ENCODE measurements at places on chromosomes 3 and 15. TPM values are rescaled to one million over a fixed set of nuclear protein-coding genes. Genes with fewer than 3 reads are reported as not detected.
A peak's percentile ranks its signal among the peaks of the same experiment; 100 is the strongest.

LYZL4 gene
- total RNA-seq: not detected

GNAT1 gene
- not detected for total RNA-seq

CEMIP gene
- total RNA-seq: 0.33 TPM

GOLGA8T gene
- total RNA-seq: 0.47 TPM

ABI3BP gene
- not detected for total RNA-seq

LNP1 gene
- total RNA-seq: 6.9 TPM

LOXL1 gene
- 17.3 TPM for total RNA-seq

CKMT1A gene
- total RNA-seq: 4.9 TPM

TEX9 gene
- 21.3 TPM for total RNA-seq

GRCh38 chr3:56980798-56981390, 79.6 kb upstream of the SPATA12 start:
- H3K36me3 ChIP-seq: no peaks in the 10 kb centered on the region
- H3K4me1 ChIP-seq: peaks cover 6% of the 10 kb centered on the region
- no peak for DNase-seq
- H3K4me3 ChIP-seq: no peak overlapping the region

GRCh38 chr15:98067339-98067738, 106.8 kb downstream of the ARRDC4 start:
- H3K36me3 ChIP-seq: peaks cover 3% of the 10 kb centered on the region
- DNase-seq: no peak
- peaks cover 16% of the 10 kb centered on the region for H3K4me1 ChIP-seq
- no peak overlapping the region for H3K27ac ChIP-seq
- H3K27me3 ChIP-seq: no peaks in the 10 kb centered on the region

- H3K27me3 ChIP-seq: peaks cover 31% of the 10 kb centered on the region
- H3K27ac ChIP-seq: peak overlapping the region; percentile 29
- H3K36me3 ChIP-seq: no peaks in the 10 kb centered on the region
- H3K4me1 ChIP-seq: peaks cover 38% of the 10 kb centered on the region
Measured at GRCh38 chr3:13653631-13654279, 104.8 kb downstream of the FBLN2 start.

DNA sequence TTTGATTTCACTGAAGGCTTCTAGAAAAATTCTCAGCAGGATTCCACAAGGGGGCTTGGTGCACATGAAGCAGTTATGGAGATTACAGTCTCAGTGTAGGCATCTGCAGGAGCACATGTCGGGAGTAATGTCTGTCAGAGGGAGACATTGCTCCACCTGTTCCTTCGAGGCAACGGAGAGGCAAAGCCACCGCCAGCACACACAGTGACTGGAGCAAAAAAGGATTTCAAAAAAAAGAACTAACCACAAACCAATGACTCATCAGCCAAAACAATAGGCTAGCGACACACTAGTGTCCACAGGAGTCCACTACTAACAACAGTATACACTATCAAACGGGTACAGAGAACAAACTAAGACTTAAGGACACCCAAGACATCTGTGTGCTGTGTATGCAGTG, 68.9 kb downstream of the NPTN start:
- H3K36me3 ChIP-seq: no peaks in the 10 kb centered on the region
- no peaks in the 10 kb centered on the region for H3K27me3 ChIP-seq
- no peak overlapping the region for H3K27ac ChIP-seq
- peaks cover 6% of the 10 kb centered on the region for H3K4me1 ChIP-seq
- DNase-seq: no peak

- no peak for DNase-seq
- peak overlapping the region; percentile 97 for H3K4me3 ChIP-seq
- peaks cover 82% of the 10 kb centered on the region for H3K4me1 ChIP-seq
- H3K36me3 ChIP-seq: no peaks in the 10 kb centered on the region
- peak overlapping the region; percentile 1 for H3K27ac ChIP-seq
- H3K27me3 ChIP-seq: peaks cover 99% of the 10 kb centered on the region
Measured at GRCh38 chr15:60000113-60000823, 3.8 kb upstream of the FOXB1 start.

DNA sequence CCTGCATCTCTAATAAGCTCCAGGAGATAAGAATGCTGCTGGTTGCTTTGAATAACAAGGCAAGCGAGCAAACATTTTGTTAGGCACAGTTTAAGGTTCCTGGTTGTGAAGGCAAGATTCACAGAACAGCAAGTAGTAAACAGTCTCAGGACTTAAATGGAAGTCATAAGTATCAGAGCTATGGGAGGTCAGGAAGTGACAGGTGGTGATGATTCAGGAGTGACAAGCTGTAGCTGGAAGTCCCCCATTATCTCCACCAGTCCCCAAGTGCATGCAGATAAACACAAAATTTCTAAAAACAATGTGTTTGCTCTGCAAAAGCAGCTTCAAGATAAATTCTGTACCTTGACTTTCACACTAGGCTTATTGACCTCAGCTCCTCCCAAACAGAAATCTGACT, 3.3 kb downstream of the FETUB start:
- peaks cover 8% of the 10 kb centered on the region for H3K4me1 ChIP-seq
- H3K27me3 ChIP-seq: peaks cover 8% of the 10 kb centered on the region
- no peak overlapping the region for H3K4me3 ChIP-seq
- no peak for DNase-seq
- no peaks in the 10 kb centered on the region for H3K36me3 ChIP-seq
- no peak overlapping the region for H3K27ac ChIP-seq

DNA sequence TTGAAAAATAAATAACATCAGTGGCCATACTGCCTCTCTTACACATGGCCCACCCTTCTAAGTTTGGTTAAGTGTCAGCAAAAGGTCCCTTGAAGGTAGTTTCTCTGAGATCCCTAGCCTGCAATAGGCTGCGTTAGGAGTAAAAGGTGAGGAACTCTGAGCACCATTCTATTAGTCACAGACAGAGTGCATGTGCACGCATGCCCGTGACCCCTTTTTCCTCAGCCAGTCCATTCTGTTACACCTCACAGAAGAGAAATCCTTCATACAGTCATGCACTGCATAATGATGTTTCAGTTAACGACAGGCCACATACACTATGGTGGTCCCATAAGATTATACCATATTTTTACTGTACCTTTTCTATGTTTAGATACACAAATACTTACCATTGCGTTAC, 12.5 kb downstream of the RCCD1 start:
- no peak for DNase-seq
- H3K36me3 ChIP-seq: peaks cover 23% of the 10 kb centered on the region
- H3K4me3 ChIP-seq: no peak overlapping the region
- H3K27ac ChIP-seq: no peak overlapping the region

GRCh38 chr15:67917636-67918035, 77.8 kb upstream of the RNU6-1 start:
- peaks cover 48% of the 10 kb centered on the region for H3K4me1 ChIP-seq
- no peaks in the 10 kb centered on the region for H3K36me3 ChIP-seq
- H3K27me3 ChIP-seq: no peaks in the 10 kb centered on the region
- H3K4me3 ChIP-seq: no peak overlapping the region

DNA sequence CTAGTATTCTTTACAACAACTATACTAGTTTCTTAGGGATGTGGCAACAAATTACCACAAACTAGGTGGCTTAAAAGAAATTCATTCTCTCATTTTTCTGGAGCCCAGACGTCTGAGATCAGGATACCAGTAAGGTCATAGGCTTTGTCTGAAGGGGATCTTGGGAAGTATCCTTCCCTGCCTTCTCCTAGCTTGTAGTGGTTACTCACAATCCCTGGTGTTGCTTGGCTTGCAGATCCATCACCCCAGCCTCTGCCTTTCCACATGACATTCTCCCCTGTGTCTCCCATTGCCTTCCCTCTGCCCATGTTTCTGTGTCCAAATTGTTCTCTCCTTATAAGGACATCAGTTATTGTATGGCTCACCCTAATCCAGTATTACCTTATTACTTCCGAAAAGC, 24.3 kb upstream of the CLDN1 start:
- no peaks in the 10 kb centered on the region for H3K27me3 ChIP-seq
- no peak overlapping the region for H3K27ac ChIP-seq
- no peaks in the 10 kb centered on the region for H3K36me3 ChIP-seq
- no peaks in the 10 kb centered on the region for H3K4me1 ChIP-seq
- no peak for DNase-seq

GRCh38 chr3:133949438-133949837, 53.8 kb upstream of the RAB6B start:
- no peak overlapping the region for H3K4me3 ChIP-seq
- H3K36me3 ChIP-seq: no peaks in the 10 kb centered on the region
- H3K27ac ChIP-seq: no peak overlapping the region
- H3K4me1 ChIP-seq: no peaks in the 10 kb centered on the region

GRCh38 chr15:65077981-65078352, 1.4 kb downstream of the KBTBD13 start:
- peaks cover 35% of the 10 kb centered on the region for H3K4me1 ChIP-seq
- H3K4me3 ChIP-seq: no peak overlapping the region
- peak; percentile 34 for DNase-seq
- H3K27ac ChIP-seq: no peak overlapping the region
- no peaks in the 10 kb centered on the region for H3K36me3 ChIP-seq

GRCh38 chr15:90264671-90265070, 801 bp upstream of the NGRN start:
- DNase-seq: no peak
- peaks cover 8% of the 10 kb centered on the region for H3K27me3 ChIP-seq
- H3K36me3 ChIP-seq: peaks cover 4% of the 10 kb centered on the region
- peak overlapping the region; percentile 93 for H3K4me3 ChIP-seq
- peak overlapping the region; percentile 97 for H3K27ac ChIP-seq

GRCh38 chr3:13072600-13073325, 466 bp downstream of the IQSEC1 start:
- peak overlapping the region; percentile 26 for H3K4me3 ChIP-seq
- H3K36me3 ChIP-seq: no peaks in the 10 kb centered on the region
- H3K27me3 ChIP-seq: peaks cover 50% of the 10 kb centered on the region
- H3K4me1 ChIP-seq: peaks cover 11% of the 10 kb centered on the region

DNA sequence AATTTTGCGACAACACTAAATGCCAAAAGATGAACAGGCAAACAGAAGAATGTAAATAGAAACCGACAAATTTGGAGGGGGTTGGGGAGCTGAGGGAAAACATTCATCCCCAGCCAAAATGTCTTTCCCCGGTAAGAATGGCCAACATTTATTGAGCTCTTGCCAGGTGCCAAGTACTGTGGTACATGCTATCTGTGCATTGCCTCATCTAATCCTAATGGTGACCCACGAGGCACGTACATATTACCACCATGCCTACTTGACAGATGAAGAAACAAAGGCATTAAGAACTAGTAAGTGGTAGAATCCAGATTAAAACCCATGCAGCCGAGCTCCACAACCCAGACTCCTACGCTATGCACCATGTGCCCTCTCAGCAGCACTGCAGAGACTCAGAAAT, 205.7 kb downstream of the STT3B start:
- DNase-seq: no peak
- H3K4me3 ChIP-seq: no peak overlapping the region
- peaks cover 3% of the 10 kb centered on the region for H3K4me1 ChIP-seq
- H3K27me3 ChIP-seq: no peaks in the 10 kb centered on the region

DNA sequence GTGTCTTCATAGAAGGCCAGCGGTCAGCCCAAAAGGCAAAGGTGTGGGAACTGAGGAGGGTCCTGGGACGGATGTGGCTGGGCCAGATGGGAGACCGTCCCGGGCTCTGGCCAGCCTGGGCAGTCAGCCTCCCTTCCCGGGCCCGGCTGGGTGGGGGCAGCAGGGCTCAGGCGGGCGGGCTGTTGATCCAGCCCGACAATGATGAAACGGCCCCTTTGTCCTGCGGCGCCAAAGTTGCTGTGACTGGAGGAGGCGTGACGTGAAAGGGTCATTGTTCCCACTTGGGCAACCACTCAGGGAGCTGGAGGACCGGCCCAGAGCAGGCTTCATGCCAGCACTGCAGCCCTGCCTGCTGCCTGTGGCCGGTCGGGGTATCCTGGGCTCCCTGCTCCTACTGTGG, 16.5 kb downstream of the DUSP7 start:
- no peaks in the 10 kb centered on the region for H3K36me3 ChIP-seq
- peak overlapping the region; percentile 27 for H3K4me3 ChIP-seq
- H3K4me1 ChIP-seq: peaks cover 20% of the 10 kb centered on the region
- peak overlapping the region; percentile 98 for H3K27ac ChIP-seq
- peak; percentile 72 for DNase-seq

- peaks cover 18% of the 10 kb centered on the region for H3K36me3 ChIP-seq
- no peaks in the 10 kb centered on the region for H3K27me3 ChIP-seq
- H3K27ac ChIP-seq: peak overlapping the region; percentile 7
Measured at GRCh38 chr3:158743664-158744566, 11.7 kb upstream of the RARRES1 start.

DNA sequence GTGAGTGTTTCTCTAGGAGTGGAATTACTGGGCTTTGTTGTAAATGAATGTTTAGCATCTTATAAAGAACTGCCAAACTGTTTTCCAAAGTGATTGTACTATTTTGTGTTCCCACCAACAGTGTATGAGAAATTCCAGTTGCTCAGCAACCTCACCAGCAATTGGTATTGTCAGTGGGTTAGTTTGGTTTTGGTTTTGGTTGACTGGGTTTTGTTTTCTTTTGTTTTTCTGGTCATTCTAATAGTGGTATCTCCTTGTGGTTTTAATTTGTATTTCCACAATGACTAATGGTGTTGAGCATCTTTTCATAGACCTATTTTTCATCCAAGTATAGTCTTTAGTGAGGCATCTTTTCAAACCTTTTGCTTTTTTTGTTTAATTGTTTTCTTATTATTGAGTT, 27.1 kb downstream of the FILIP1L start:
- no peaks in the 10 kb centered on the region for H3K27me3 ChIP-seq
- H3K27ac ChIP-seq: peak overlapping the region; percentile 79
- DNase-seq: no peak

- peaks cover 2% of the 10 kb centered on the region for H3K36me3 ChIP-seq
- no peak for DNase-seq
- peaks cover 15% of the 10 kb centered on the region for H3K4me1 ChIP-seq
- H3K27me3 ChIP-seq: no peaks in the 10 kb centered on the region
Measured at GRCh38 chr3:159904911-159905310, 83.7 kb upstream of the IL12A start.

DNA sequence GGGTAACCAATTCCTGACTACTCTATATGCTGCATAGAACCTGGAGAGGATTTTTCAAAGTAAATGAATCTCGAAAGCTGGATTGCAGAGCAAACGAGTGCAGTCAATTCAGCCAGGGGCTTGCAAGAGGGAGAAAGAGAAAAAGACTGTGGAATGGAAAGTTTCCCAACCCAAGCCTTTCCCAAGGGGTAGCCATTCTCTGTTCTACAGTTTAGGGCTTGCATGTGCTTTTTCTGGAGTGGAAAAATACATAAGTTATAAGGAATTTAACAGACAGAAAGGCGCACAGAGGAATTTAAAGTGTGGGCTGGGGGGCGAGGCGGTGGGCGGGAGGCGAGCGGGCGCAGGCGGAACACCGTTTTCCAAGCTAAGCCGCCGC, 511 bp upstream of the RARB start:
- H3K36me3 ChIP-seq: no peaks in the 10 kb centered on the region
- H3K4me1 ChIP-seq: peaks cover 48% of the 10 kb centered on the region
- peak overlapping the region; percentile 89 for H3K4me3 ChIP-seq
- DNase-seq: no peak

- H3K4me1 ChIP-seq: peaks cover 17% of the 10 kb centered on the region
- H3K36me3 ChIP-seq: no peaks in the 10 kb centered on the region
- no peak for DNase-seq
- no peak overlapping the region for H3K27ac ChIP-seq
Measured at GRCh38 chr3:146503461-146504202, 34.3 kb upstream of the PLSCR2 start.

- no peak overlapping the region for H3K4me3 ChIP-seq
- no peak for DNase-seq
- H3K27me3 ChIP-seq: no peaks in the 10 kb centered on the region
- H3K27ac ChIP-seq: peak overlapping the region; percentile 43
- peaks cover 18% of the 10 kb centered on the region for H3K4me1 ChIP-seq
Measured at GRCh38 chr3:13414040-13414729, 5.9 kb downstream of the NUP210 start.
